ENCODE measurements at places on chromosomes 1 and 21.

DNA sequence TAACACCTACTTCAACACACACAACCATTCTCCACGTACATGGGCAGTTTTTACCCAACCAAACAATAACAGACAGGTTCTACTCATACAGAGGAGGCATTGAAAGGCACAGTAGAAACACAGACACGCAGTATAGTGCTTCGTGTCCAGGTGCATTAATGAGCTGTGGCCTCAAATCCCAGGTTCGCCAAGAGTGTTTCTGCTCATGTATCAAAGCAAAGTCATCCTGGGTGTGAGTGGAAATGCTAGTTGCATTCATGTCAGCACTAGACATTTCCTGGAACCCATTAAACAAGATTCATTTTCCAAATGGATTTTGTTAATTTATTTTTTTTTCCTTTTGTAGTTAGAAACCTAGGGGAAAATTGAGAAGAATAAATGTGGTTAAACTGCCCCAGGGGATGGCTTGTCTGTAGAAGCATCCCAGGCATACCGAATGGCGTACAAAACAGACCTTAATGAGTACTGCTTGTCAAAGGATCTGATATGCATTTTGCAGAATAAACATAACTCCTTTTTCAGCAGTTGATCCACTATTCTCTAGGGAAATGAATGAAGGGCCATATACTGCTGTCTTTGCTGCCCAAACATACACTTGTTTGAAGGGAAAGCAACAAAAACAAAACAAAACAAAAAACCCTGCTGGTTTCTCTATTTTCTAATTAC lies 298.6 kb upstream of the ST6GALNAC5 start:
- DNase-seq = no peak

DNA sequence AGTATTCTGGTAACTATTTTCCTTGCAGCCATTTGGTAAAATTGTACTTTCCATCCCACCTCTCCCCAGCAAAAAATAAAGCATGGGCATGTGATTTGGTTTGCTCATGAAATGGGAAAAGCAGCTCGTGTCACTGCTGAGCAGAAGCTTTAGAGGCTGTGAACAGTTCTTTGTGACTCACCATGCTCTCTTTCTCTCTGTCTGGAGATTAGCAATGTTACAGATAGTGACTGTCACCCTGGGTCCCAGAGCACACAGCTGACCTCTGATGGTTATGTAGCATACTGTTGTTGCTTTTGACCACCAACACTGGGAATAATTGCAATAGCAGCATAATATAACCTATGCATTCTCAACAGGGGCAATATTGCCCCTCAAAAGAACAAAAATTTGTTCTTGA lies 70.6 kb downstream of the RGS2 start:
- DNase-seq = no peak

GRCh38 chr1:154992721-154993571 lies 440 bp upstream of the LENEP start:
- no peak for DNase-seq

GRCh38 chr1:204929487-204930154 lies 59.0 kb downstream of the NFASC start:
- DNase-seq = no peak

DNA sequence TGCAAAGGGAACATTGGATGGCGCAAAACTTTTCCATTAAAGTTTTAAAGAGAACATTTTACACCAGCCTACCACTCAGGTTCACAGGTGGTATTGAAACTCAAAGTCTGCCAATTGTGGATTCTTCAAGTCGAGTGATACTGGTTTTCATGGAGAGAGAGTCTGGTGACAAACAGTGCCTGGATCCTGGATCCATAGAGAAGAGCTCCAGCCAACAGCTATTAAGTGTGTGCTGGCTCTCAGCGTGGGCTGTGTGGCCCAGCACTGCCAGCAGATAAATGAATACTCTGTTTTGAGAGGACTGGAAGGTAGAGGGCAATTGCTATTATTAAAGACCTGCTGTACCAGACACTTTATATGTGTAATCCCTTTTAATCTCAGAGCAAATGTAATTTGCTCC lies 118.9 kb upstream of the SYT6 start:
- no peak for DNase-seq

- DNase-seq = no peak
Observed at GRCh38 chr1:62588000-62588399, 9.3 kb upstream of the ANGPTL3 start.

- DNase-seq = no peak
Observed at GRCh38 chr1:59927213-59927612, 640 bp upstream of the CYP2J2 start.

DNA sequence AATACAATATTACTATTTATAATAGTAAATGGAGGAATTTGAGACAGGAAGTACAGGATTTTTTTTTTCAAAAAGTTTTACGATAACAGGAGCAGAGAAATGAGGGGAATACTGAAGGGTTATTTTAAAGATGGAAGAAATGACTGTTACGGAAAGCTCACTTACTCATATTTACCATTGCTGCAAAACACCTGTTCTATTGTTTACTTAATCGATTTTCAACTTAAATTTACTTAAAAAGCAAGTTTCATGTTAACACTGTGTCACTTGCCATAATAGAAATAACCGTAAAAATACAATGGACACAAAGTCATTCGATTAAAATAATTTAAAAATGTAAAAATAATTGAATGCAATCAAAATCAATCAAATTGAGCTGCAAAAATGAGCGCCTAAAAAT lies 3.4 kb upstream of the EXO1 start:
- DNase-seq = no peak

- no peak for DNase-seq
Observed at GRCh38 chr1:207397525-207397926, 56.6 kb upstream of the CR2 start.

DNA sequence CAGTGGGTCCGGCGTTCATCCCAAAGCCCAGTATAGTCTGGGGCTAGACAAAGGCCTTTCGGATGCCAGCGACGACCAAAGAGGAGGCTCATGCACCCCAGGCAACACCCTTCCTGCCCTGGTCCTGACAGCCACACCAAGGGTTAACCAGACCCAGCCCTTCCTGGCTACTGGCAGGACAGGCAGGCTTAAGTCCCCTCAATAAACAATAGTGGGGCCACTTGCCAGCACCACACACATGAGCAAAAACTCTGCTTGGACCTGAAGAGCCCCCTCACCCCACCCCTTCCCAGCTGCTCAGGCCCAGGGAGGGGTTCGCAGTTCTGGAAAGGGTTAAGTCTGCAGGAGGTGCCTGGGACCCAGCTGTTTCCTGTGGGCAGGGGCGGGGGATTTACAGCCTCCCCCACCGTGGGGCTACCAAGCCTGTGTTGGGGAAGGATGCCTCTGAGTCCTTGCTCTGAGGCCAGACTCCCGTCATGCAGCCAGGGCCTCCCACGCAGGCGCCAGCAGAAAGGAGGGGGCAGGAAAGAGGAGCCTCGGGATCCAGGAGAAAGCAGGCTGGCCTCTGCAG lies 18.2 kb downstream of the PHLDA3 start:
- DNase-seq = no peak

- DNase-seq = no peak
Observed at GRCh38 chr1:33805988-33806387, 57.9 kb upstream of the HMGB4 start.

DNA sequence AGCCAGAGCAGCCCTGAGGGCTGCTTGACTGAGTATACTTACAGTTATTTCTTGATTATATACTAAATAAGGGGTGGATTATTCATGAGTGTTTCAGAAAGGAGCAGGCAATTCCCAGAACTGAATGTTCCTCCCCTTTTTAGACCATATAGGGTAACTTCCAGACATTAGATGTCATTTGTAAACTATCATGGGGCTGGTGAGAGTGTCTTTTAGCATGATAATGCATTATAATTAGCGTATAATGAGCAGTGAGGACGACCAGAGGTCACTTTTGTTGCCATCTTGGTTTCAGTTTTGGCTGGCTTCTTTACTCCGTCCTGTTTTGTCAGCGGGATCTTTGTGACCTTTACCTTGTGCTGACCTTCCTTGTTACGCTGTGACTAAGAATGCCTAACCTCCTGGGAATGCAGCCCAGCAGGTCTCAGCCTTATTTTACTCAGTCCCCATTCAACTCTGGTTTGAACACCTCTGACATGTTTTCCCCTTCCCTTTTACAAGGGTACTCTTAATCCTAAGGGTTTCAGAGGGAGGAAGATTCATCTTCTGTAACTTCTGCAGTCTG lies 16.2 kb downstream of the KCTD3 start:
- DNase-seq = no peak

DNA sequence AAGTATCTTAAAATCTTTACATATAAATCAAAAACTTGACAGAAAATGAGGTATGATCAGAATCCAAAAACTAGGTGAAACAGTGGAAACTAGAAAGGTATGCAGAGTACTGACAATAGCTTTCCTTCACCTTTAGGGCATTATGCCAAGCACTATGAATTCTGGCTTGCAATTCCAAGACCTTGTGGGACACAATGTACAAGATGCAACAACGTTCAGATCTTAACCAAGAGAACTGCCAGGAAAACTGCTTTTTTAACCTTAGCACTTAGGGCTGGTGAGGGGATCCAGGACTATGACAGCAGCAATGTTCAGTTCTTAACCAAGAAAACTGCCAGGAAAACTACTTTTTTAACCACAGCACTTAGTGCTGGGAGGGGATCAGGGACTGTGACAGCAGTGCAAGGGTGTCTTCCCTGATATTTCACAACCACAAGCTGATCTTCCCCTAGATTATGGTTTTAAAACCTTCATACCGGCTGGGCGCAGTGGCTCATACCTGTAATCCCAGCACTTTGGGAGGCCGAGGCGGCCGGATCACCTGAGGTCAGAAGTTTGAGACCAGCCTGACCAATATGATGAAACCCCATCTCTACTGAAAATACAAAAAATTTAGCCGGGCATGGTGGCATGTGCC lies 22.3 kb downstream of the FOXJ3 start:
- DNase-seq = no peak

DNA sequence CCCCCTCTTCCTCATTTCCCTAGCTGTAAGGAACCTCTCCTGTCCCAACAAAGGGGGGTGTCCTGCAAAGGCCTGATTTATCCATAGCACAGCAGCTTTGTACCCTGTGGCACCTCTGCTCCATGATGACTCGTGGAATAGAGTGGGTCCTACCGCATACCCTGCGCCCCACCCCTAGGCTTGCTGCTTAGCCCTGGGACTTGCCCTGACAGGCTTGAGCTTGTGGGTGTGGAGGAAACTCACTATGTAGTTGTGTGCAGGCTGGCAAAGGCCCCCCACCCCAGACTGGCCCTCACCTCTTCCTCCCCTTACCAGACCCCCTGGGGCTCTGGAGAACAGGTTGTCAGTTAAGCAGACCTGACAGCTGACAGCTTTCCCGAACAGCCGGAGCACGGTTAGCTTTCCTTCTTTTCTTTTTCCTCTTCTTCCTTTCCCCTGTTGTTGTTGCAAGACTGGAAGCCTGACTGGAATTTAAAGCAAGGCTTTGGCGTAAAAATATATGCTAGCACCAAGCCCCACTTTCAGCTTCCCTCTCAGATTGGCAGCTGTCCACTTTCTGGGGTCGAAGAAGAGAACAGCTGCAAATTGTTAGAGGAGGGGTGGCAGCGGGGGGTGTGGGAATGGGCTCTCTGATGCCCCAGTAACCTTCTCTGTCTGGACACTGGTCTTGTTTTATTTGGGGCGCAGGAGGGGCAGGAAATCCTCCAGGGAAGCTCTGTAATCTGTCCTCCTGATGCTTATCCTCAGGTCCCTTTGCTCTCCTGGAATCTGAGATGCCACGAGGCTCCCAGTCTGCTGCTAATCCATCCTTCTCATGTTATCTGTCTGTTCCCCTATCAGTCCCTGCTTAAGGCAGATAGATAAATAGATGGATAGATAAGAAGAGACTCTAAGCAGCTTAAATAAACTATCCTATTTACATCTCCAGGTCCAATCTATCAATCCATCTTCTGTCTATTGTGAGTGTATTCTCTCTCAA lies 134.6 kb downstream of the BRINP2 start:
- DNase-seq = no peak

DNA sequence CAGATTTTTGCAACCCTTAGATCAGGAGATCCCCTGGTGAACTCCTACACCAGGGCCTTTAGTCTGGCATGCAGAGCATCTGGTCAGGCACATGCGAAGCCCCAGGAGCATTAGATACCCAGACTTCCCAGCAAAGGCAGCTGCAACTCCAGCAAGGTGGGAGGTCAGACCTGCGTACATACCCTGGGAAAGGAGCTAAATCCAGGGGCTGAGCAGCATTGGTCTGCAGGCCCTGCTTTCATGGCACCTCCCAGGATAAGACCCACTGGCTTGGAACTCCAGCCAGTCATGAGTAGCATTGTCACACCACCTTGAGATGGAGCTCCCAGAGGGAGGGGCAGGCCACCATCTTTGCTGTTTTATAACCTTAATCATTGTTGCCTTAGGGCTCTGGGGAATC lies 92.3 kb downstream of the KCNT2 start:
- DNase-seq = no peak

GRCh38 chr1:154326546-154327465 lies 1.5 kb downstream of the ATP8B2 start:
- no peak for DNase-seq

DNA sequence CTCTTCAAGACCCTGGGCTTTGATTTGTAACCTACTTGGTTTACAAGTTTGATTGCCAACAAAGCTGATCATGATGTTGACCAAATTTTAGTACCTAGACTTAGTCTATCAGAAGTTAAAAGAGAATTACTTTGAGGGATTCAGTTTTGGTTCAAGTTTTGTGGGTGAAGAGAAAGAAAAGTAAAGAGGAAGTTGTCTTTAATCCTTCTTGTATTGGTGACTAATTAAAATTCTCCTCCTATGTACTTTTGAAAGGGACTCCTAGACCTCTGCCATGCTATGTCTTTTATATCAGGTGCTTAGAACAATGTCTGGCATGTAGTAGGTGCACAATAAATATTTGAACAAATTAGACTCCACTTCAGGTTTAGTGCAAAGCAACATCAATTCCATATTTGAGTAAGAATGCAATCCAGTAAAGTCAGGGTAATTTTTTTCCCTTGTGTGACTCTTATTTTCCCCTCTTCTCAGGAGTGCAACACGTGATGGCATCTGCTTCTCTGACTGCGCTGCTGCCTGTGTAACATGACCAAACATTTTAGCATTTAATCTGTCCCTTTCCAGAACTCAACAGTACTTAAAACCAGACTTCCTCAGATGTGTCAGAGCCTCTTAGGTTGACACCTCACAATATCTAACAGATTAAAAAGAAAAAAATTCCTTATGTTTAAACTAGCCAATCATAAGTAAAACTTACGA lies 41.1 kb upstream of the KCNQ4 start:
- no peak for DNase-seq

DNA sequence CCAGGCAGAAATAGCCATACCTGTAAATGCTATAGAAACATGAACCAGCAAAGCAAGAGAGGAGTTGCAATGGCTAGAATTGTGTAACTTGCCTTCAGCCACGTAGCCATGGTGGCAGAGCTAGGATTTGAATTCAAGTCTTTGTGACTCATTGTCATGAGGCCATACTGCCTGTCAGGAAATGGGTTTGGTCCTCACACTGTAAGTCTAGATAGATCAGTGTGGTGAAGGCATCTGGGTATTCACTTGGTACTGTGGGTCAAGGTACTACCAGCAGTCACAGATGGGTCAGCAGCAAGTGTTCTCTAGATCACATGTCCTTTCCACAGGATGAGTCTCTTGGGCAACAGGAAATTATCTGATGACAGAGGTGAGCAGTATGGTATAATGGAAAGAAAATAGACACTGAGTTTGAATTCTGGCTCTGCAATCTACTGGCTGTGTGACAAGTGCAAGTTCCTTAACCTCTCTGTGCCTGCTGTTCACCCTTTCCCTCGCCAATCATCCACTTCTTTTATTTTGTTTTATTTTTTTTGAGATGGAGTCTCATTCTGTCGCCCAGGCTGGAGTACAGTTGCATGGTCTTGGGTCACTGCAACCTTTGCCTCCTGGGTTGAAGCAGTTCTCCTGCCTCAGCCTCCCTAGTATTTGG lies 36.9 kb downstream of the FGGY start:
- DNase-seq = no peak

Data from activated T-cell treated with anti-CD3 and anti-CD28 coated beads, Interleukin-2, amount 50 U/mL, for 4 hours (primary cell).